ENCODE measurements at places on chromosomes 7 and 10.

GRCh38 chr7:95334447-95334846 lies 10.1 kb upstream of the PON1 start:
- no peak for DNase-seq

- no peak for DNase-seq
Observed at GRCh38 chr7:86598721-86599120, 45.0 kb upstream of the GRM3 start.

DNA sequence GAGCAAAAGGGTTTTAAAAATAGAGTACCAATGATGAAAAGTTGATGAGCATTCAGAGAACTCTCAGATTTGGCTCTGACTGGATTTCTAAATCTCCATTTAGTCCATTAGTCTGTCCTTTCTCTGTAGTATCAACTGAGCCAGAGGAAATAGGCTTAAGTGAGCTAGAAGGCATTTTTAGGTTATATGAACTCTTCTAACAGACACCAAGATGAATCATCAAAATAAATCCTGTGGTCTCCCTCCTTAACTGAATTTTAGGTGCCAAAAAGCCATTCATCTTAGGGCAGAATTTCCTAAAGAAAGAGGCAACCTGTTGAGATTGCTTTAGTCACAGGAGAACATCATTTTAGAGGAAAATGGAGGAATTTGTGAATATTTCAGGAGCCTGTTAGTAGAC lies 305.1 kb downstream of the AUTS2 start:
- no peak for DNase-seq

DNA sequence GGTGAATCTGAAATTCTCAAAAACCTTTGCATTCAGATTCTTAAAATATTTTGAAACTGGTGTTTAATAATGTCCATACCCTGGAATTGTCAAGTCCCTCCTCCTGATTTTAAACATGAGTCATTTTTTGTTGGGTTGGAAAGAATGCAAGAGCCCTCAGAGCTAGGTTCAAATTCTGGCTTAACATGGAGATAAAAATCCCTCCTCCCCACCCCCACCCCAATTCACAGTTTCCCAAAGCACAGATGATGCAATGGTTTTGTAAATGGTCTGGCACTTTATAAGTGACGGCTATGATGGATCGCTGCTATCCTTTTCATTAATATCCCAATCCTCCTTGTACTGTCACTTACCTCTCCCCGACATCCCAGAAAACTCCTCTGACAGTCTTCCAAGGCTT lies 332.8 kb downstream of the PLXNA4 start:
- no peak for DNase-seq

- DNase-seq, result no peak
Observed at GRCh38 chr7:46583656-46584055, 662.6 kb upstream of the IGFBP3 start.

DNA sequence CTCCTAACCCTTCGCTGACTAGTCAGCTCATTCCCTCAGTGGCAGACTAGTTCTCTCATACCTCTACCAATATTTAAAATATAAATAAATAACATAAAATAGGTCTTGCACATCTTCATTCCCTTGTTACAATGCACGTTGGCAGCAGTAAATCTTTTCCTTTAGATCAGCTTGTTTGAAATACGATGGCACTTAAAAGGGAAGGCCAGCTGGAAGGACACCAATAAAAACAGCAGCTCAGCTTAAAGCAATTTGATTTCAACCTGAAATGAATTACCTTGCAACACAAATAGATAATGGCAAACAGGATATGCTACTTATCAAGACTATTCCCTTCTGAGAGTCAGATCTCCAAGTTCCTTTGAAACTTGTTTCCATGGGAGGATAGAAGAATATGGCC lies 321.8 kb downstream of the GFRA1 start:
- DNase-seq, result no peak

- no peak for DNase-seq
Observed at GRCh38 chr10:94608559-94608958, 63.0 kb downstream of the HELLS start.

DNA sequence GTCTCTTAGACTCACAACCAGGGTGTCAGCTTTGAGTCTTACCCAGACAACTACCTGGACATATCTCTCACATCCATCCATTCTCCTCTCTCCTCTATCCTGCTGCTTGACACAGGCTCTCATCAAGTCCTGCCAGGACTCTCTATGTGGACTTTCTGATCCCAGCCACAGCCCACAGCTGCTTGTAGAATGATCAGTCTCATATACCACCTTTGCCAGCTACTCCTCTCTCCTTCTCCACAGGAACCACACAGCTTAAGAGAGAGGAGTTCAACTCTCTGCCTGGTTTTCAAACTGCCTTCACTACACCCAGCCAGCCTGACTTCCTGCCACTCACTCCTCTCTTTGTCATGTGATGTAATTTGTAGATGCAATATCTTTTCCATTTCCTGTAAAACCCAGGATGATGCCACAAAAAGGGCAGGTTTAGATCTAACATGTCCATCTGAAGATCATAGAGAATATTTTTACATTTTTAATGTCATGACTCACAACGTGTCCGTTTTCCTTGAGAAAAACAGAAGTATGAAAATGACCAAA lies 154.0 kb downstream of the RAB11FIP2 start:
- DNase-seq, result no peak

- no peak for DNase-seq
Observed at GRCh38 chr7:44111761-44112160, 7.6 kb downstream of the AEBP1 start.

GRCh38 chr10:90889636-90890035 lies 17.9 kb downstream of the RPP30 start:
- DNase-seq, result no peak

- no peak for DNase-seq
Observed at GRCh38 chr7:31595390-31595789, 81.5 kb downstream of the ITPRID1 start.

DNA sequence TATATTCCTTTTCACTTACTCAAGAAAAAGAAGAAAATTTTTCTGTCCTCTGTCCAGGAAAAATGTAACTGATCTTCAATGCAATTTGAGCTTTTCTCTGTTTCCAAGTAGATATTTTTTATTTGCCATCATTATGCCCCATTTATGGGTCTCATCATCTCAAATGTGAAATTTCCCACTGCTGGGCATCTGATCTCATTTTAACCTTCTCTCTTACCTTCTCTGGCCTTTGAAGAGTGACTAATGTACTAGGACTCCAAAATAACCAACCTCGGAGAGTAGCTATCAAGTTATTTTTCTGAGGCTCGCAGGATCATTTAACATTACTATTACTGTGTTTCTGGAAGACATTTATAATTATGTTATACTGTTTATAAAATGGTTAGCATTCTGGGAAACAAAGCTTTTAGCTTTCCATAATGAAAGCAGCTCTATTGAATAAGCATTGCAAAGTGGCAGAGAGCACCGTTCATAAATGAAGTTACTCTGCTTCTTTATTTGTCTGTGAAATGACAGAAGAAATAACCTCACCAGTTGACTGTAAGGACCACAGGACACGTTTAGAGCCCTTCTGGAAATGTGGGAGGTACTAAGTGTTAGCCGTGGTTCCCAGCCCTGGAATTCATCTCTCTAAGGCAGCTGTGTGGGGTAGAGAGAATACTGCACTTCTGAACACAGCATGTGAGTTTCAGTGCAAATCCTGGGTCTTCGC lies 33.3 kb upstream of the NMT2 start:
- DNase-seq, result no peak

DNA sequence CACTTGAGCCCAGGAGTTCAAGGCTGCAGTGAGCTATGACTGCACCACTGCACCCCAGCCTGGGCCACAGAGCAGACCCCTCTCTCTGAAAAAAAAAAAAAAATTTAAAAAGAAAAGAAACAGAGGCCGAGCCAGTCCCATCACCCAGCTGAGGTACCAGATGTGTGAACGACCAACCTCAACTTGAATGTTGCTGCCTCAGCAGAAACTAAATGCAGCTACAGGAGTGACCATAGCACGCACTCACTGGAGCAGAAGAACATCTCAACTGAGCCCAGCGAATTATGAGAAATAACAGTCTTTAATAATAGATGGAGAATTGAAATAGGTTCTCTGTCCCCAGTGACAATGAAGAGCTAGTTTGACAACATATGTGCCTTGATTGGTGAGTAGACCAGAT lies 53.1 kb upstream of the ST8SIA6 start:
- DNase-seq, result no peak

DNA sequence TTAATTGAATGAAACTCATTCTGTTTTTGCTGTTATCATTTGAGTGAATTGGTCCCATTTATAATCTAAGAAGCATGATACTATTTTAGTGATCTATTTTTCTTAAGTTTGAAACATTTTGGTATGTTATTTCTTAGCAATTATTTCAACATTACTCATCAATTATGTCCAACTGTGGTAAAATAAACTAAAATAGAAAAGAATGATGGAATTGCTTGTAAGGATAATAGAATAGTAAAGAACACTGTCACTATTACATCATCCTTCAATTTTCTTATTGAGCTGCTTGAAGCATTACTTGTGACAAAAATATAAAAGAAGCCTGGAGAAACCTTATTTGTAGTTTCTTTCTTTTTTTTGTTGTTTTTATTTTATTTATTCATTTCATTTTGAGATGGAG lies 42.4 kb downstream of the ZNF487 start:
- DNase-seq, result no peak

DNA sequence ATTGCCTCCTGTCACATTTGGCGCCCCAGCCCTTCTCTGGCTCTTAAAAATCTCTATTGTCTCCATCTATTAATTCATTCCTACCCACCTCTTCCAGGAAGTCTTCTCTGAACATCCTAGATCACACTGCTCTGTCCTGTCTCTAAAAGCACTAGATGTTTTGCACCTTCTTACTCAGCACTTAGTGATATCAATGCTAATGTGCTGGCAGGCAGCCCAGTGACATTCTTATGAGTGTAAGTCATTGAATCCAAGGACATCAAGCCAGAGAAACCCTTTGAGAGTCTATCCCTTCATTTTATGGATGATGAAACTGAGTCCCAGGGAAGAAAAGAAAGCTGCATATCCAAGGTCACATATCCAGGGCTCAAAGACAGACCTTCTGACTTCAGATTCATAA lies 48.3 kb upstream of the PAX2 start:
- no peak for DNase-seq

DNA sequence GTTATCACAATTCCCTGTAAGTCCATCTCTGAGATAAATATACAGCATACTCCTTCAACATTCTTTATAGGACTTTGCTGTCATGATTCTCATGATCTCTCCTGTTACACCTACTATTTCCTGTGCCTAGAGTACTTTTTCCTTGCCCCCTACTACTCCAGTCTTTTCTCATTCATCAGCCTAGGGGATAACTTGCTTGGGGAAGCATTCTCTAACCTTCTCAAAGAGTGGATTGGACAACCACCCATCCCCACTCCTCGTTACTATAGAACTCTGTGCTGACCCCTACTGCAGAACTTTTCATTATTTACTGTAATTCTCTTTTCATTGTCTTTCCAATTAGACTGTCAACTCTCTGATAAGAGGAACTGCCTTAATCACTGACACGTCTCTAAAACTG lies 57.4 kb upstream of the TFEC start:
- DNase-seq, result no peak

DNA sequence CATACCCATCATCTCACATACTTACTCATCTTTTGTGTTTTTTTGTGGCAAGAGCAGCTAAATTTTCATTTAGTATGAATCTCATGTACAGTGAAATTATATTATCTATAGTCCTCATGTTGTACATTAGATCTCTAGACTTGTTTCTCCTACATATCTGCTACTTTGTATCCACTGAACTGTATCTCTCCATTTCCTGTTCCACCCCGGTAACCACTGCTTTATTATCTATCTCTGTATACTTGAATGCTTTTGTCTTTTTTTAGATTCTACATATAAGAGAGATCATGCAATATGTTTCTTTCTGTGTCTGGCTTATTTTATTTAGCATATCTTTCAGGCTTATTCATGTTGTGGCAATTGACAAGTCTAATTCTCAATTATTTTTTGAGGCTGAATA lies 125.1 kb downstream of the ANKRD7 start:
- no peak for DNase-seq

- no peak for DNase-seq
Observed at GRCh38 chr7:20194343-20194995, 22.7 kb downstream of the MACC1 start.

DNA sequence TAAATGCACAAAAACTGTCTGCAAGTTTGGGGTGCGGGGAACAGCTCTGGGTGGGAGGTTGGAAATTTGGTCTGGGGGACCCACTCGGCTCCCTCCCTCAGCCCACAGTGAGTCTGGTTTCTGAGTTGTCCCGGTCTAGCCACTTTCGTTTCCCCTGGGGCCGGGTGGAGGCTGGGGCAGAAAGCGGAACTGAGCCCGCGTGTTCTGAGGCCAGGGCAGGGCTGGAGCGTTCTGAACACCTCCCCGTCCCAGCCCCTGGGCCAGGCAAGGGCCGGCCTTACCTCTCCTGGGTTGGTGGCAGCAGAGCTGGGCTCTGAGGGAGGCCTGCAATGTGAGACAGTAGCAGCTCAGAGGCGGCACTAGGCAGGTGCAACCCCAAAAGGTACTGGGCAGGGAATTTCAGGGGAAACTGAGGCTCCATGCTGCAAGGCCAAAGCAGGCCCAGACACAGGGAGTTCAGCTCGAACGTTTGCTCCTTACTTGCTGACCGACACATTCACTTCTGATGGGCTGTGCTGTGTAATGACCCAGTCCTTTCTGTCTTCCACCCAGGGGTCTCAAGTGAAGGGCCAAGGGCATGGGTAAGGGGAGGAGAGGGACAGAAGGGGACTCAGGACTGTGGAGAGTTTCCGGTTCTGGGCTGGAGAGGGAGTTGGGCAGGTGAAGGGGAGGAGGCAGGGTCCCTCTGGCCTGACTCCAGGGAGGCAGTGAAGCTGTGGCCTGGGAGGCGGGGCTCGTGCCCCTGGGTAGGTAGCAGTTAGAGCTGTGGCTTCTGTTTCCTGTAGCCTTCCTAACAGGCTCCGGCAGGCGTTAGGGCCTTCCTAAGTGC lies 3.0 kb downstream of the IRF5 start:
- DNase-seq, result no peak

DNA sequence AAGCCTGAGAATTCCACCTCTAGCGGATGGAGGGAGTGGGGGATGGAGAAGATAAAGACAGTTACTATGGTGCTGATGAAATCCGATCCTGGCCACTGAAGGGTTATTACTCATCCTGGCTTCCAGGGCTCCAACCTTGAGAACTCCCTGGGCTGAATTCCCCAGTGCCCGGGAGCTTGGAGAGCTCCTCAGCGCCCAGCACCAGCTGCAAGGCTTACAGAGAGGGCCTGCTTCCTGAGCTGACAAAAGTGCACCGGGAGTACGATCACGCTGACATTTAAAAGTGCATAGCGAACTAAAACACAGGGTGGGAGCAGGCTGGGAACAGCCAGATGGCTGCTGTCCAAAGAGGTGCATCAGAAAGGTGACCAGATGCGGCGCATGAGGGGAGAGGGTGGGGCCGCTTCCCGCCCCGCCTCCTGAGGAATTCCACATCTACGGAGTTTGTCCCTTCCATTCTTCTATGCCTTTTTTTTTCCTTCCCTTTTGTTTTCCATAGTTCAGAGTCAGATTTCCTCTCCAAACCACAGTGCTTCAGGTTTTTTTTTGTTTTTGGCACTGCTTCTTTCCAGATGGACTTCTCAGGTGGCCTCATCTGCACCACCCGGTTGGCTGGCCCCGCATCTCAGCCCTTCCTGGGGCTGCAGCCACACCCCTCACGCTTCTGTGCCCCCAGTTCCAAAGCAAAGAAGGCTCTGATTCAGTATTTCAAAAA lies 62.4 kb upstream of the MKRN1 start:
- peak; percentile 56 for DNase-seq

All from retina (tissue), 1 donor.